NCI-H1436 (cell line): ENCODE measurements at places on chromosomes 3 and 15.
A peak's percentile ranks its signal among the peaks of the same experiment; 100 is the strongest.

DNA sequence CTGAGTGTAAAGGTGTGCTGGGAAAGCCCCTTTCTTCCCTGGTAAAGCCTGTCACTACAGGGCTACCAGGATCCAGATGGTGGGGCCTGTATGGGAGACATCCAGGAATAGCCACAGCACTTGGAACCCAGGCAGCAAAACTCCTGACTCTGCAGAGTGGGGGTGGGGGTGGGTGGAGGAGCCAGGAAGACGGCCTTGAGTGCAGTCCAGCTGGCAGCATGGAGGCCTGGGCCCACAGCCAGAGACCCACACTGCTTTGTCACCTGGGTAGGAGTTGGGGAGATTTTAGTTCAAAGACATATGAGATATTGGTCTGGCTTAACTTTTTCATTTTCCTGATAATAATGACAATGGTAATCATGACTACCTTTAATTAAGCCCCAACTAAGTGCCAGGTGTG lies 116.7 kb upstream of the MRPS22 start:
- DNase-seq, result no peak

- no peak for DNase-seq
These were observed 52.7 kb upstream of the SPATA12 start for GRCh38 chr3:57007521-57008460.

DNA sequence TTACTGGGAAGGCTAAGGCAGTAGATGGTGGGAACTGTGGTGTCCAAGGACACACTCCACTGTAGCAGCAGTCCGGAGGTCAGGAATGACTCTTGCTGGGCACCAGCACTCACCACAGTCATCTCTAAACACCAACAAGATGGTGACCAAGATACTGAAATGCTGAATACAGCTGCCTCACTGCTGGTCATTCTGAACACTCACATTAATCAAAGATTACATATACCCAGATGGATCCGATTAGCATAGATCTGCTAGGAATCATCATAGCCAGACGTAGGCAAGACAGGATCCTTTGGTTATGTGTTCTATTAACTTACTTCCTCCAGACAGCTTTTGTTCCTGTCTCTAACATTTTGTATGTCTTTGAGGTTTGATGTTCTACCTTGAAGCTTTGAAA lies 134.9 kb upstream of the BFSP2 start:
- no peak for DNase-seq

DNA sequence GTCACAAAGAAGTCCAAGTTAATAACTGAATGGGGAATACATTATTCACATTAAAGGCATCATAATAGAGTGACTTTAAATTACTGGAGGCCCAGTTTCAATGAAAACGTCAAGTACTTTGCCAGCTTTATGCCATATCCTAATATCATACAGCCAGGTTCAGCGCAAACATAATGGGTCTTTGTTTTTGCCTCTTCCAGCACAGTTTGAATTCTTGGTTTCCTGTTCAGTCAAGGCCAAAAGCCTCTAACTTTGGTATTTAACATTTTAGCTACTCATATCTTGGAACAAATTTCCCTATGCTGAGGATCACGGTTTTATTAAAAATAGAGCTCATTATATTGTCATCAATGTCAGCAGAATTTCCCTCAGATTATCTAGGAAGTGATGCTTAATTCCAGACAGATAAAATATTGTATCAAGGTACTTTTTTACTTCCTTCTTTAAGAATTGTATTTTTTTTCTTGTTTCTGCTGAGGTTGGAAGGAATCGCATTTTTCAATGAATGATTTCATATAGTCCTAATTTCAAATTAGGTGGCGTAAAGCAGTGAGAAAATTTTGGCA lies 269.2 kb downstream of the THRB start:
- DNase-seq, result no peak

DNA sequence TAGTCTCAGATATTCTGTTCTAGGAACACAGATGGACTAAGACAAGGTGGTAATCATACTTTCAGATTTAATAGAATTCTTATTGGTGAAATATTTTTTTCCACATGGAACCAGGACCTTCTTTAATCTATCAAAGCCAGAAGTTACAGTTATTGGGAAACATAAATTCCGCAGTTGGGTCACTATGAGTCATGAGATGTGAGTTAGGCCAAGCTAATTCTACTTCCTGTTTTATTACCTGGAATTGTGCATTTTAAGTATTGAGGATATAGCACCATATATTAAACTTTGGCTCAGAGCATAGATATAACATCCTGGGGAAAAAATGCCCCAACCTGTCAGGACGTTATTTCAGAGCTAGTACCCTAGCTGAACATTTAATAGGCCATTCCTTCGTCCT lies 96.4 kb upstream of the P3H2 start:
- no peak for DNase-seq

- no peak for DNase-seq
These were observed 26.6 kb downstream of the DIPK2A start for GRCh38 chr3:143998266-143998665.

GRCh38 chr3:157103280-157103679 lies 56.7 kb downstream of the CCNL1 start:
- DNase-seq, result no peak

DNA sequence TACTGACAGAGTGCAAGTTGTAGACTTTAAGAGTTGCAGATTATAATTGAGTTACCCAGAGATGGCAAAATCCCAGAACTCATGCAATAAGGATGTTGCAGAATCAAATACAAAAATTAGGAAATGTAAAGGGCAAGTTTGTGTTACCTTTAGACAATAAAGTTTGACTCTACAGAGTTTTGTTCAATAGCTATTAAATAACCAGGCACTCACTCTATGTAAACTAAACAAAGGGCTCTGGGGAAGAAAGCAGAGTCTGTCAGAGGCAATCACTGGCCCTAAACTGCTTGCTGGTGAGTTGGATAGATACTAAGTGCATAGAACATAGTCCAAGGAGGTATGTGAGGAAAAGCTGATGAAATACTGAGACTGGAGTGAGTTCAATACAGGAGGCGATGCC lies 40.0 kb upstream of the PLCL2 start:
- no peak for DNase-seq

- DNase-seq, result no peak
These were observed 99.7 kb upstream of the ABHD17C start for GRCh38 chr15:80595396-80595795.

DNA sequence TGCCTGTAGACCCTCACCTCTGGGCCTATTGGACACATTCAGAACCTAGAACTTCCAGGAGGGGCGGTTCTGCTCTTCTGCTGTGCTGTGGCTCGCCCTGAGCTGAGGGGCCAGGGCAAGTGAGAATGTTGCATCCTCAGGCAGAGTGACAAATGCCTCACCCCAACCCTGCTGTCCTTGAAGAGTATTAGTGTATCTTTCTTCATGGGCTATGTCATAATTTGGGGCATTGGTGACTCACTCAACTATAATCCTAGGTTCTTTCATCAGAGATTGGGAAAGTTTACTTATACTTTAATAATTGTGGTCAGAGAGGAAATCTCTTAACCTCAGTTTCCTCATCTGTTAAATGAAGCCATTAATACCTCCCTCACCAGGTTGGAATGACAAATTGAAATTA lies 143.8 kb downstream of the SV2B start:
- DNase-seq, result no peak

DNA sequence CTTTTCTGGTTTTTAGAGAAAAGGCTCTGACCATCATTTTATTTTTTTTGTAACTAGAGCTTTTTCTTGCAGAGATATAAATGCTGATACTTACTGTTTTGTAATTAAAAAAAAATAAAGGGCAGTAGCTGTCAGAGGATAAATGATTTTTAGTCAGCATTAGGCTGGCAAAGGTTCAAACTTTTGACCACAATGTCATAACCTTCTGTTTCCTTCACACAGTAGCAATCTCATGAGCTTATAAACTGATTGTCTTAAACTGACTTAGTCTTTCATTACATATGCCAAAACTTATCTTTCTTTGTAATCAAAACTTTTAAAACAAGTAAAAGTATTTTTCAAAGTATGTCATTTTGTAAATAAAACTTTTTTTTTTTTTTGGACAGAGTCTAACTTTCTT lies 841.9 kb downstream of the OTOL1 start:
- no peak for DNase-seq

- no peak for DNase-seq
These were observed 199.8 kb downstream of the UBE2E2 start for GRCh38 chr3:23402728-23403492.

DNA sequence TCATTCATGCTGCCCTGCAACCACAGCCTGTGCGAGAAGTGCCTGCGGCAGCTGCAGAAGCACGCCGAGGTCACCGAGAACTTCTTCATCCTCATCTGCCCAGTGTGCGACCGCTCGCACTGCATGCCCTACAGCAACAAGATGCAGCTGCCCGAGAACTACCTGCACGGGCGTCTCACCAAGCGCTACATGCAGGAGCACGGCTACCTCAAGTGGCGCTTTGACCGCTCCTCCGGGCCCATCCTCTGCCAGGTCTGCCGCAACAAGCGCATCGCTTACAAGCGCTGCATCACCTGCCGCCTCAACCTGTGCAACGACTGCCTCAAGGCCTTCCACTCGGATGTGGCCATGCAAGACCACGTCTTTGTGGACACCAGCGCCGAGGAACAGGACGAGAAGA lies 4.7 kb downstream of the TRIM42 start:
- DNase-seq, result no peak

- DNase-seq, result no peak
These were observed 83.7 kb upstream of the C15orf39 start for GRCh38 chr15:75117993-75118392.

GRCh38 chr15:74497584-74497983 lies 36.6 kb upstream of the UBL7 start:
- peak; percentile 97 for DNase-seq

- DNase-seq, result no peak
These were observed 145.3 kb downstream of the CD47 start for GRCh38 chr3:107945417-107946094.

GRCh38 chr3:132237652-132238032 lies 79.6 kb upstream of the ACP3 start:
- no peak for DNase-seq

DNA sequence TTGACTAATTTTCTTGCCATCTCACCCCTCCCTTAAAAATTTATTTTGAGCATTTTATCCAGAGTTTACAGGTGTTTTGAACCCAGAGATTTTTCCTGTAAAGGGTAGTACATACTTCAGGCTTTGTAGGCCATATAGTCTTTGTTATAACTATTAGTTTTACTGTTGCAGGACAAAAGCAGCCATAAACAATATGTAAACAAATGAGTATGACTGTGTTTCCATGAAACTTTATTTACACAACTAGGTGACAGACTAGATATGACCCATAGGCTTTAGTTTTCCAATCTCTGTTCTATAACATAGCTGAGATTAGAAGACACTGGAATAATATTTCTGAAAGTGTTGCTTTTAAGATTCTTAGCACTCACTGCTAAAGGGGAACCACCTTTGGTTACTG lies 587.9 kb downstream of the PDCD6IP start:
- DNase-seq, result no peak

DNA sequence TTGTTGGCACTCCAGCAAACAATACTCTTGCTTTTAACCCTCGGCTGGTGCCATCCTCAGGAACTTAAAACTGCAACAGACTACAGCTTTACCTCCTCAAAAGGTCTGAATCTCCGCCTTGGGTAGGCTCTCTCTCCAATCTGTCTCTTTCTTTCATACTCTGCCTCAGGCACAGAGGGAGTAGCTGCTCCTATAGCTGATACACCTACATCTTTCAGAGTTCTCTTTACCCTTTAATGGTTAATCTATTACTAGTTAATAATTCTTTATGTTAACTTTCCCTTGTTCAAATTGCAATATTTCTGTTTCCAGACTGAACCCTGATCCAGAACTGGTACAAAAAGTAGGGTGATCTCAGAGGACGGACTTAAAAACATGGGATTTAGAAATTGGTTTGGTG lies 66.2 kb downstream of the MAP4 start:
- no peak for DNase-seq

DNA sequence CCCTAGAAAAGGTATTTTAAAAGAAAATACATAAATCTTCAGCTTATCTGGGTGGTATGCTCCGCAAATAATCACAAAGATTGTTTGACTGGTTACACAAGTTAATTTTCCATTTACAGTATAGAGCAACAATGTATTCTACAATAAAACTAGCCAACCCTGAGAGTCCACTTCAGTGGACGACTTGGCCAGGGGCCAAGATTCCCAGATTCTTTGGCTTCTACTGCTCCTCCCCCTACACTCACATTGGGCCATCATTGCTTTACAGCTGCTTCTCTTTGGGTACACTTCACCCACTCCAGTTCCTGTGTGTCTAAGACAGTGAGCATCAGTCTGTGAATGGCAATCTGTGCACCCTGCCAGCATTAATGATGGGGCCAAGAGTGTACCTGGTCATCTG lies 17.2 kb upstream of the PRICKLE2 start:
- no peak for DNase-seq

- no peak for DNase-seq
These were observed 333.0 kb downstream of the ZNF385D start for GRCh38 chr3:21417991-21418390.

GRCh38 chr3:10437272-10437994 lies 68.0 kb downstream of the ATP2B2 start:
- no peak for DNase-seq

GRCh38 chr15:37789397-37789786 lies 145.0 kb upstream of the TMCO5A start:
- DNase-seq, result no peak

- no peak for DNase-seq
These were observed 412.0 kb downstream of the FHIT start for GRCh38 chr3:60839246-60839645.

DNA sequence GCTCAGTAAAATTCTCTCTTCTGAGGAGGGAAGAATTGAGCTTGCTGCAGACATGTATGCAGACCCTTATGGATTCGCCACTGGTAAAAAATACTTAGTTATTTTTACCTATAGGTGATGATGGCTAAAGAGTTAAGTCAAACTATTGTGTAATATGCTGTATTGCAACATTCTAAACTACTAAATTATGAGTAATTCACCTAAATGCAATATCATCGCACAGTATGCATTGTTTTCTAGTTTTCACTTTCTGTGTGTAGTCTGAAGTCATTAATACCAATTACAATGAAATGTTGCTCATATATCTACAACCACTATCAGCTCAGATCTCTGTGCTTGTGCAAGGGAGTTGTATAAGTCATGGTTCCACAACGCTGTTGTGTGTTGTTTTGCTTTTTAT lies 48.7 kb upstream of the ROBO2 start:
- no peak for DNase-seq

- no peak for DNase-seq
These were observed 127.6 kb downstream of the DUT start for GRCh38 chr15:48458876-48459275.

GRCh38 chr15:68821190-68821840 lies 620 bp upstream of the ANP32A start:
- no peak for DNase-seq

DNA sequence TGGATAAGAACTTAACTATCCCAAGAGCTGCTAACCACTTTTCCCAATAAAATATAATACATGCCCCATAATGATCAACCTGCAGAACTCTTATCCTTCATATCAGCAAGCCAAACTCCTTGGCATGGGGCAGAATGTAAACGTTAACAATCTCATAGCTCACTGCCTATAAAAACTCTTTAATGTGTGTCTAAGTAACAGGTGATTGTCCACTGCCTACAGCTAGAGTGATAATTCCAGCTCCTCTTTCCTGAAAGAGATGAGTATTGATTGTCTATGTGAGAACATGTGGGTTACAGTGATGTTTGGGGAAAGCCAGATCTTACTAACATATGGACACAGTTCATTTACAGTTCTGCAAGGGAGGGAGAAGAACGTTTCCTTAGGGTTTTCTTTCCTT lies 11.3 kb upstream of the GLCE start:
- DNase-seq, result no peak

- no peak for DNase-seq
These were observed 53.9 kb upstream of the KLF13 start for GRCh38 chr15:31272558-31273257.

- no peak for DNase-seq
These were observed 317.5 kb downstream of the GBE1 start for GRCh38 chr3:81443958-81444357.
